ENCODE measurements at places on chromosomes 11 and 22.

- DNase-seq, result peak; percentile 20
These were observed 19.2 kb downstream of the GLYATL1 start for GRCh38 chr11:58958500-58958899.

DNA sequence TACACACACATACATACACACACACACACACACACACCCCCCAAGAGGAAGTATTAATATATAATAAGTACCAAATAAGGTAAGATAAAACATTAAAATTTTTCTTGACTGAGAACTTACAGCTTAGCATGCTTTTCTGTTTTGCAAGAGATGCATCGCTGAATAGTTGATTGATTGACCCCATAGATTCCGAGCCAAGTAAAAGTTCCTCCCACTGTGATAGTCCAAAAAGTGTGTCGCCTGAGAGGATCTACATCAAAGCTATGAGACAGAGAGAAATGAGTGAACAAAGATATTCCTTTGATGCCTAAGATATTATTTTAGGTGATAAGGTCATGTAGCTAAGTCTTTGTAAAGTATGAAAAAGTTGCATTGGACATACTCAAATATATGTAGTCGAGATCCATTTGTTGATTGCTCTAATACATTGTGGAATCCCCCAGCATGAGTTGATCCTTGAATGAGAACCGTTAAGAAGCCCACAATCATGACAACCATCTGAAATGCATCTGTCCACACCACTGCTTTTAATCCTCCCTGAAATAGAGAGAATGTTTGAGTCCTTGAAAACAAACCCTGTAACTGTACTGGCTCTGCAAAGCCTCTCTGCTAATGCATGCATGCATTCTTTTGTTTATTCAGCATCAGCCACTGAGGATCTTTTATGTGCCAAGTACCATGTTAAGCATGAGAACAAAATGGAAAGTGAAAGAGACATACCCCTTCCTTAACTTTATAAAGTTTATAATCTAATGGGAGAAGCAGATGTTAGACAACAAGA lies 18.3 kb downstream of the SLC5A12 start:
- no peak for DNase-seq

- no peak for DNase-seq
These were observed 3.3 kb downstream of the SCGB1D2 start for GRCh38 chr11:62245271-62245753.

DNA sequence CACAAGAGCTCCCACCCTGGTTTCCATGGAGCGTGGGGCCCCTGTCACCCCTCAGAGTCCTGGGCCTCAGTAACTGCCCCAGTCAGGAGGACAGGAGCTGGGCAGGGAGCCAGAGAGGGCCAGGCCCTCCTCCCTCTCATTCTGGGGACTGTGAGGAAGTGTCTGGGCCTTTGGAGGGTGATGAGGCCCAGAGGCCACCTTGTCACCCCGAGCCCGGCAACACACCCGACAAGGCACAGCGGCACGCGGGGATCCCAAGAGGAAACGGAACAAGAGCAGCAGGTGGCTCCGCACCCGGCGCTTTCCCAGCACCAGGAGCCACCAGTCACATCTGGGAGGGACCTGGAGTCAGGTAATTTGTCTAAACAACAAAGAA lies 72.1 kb downstream of the CELSR1 start:
- no peak for DNase-seq

DNA sequence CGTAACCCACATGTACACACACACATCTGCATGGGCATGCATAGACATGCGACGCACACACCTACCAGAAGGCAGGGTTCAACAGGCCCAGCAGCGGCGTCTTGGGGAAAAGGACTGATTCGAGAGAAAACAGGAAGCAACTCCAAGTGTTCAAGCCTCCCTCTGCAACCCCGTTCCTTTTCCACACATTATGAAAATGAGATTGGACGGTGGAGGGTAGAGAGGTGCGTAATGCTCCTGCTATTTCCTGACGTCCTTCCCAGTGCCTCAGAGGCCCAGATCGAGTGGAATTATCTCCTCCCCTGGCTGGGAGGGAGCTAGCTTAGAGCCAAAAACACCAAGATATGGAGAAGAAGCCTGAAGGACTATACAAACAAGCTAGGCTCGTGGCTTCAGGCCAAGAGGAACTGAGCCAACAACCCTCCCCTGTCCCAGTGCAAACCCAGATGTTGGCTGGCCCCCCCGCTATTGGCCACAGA lies 289.2 kb downstream of the MN1 start:
- no peak for DNase-seq

- DNase-seq, result no peak
These were observed 236.5 kb downstream of the ST3GAL4 start for GRCh38 chr11:126591966-126592489.

- DNase-seq, result no peak
These were observed 20.3 kb upstream of the ZC3H12C start for GRCh38 chr11:110072930-110073329.

GRCh38 chr11:46422588-46422987 lies 31.0 kb upstream of the CHRM4 start:
- no peak for DNase-seq

DNA sequence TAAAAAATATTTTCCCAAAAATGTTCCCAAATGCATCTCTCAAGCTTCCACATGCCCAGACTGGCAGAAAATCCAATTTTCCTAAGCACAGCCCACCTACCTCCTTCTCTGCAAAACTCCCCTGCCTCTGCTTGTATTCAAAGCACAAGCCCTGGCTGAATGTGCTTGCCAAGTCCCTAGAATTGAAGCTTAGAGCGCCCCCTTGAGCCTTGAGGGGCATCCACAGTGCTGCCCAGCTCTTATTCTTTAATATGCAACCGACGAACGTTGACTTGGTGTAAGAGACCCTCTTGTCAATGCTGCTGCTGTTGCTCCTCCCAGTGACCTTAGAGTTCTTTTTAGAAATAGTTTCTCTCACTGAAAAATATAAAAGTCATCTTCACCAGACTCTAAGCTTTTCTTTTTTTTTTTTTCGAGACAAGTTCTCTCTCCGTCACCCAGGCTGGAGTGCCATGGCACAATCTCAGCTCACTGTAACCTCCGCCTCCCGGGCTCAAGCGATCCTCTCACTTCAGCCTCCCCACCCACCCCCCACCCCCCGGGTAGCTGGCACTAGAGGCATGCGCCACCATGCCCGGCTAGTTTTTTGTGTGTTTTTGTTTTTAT lies 63.5 kb upstream of the CAPRIN1 start:
- DNase-seq, result peak; percentile 75
